ENCODE measurements at places on chromosomes 1 and 21.

DNA sequence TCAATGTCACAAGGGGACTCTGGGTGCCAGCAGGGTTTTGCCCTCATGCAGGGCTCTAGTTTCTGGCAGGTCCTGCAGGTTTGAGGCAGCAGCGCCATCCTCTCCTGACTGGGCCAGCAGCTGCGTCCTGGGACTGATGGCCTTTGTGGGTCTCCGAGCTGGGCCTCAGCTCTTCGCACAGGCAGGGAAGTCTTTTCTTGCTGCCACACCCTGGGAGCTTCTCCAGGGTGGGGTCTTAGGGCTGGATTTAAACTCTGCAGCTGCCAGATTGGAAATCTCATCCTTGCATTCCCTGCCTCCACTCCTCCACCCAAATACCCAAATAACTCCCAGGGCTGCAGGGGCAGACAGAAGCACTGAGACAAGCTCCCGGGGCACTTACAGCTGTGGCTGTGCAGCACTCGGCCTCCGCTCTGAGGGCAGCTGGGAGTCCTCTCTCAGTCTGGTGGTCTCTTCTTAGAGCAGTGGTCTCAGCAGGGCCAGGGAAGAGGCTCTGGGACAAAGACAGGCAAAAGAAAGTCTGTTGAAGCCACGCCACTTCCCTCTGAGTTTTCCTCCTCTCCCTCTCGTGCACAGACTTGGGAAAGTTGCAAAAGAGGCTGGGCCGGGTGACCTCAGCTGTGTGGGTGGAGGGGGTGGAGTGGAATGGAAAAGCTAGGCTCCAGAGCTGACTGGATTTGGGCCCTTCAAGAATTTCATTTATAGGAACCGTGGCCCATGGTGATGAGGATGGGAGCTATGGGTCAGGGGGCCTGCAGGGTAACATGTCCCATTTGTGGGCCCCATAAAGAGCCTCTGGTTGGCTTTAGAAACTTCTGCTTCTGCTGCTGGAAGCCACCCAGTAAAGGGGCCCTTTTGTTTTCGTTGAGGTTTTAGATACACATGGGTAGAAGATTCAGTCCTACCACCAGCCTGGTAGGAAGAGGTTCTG lies at the start of gene RAB7B:
Gene RAB7B (minus strand): TSS at position 525 of the 931 bp plus-strand sequence. CDS start 9,260 bp downstream, outside the sequence.
- peak; percentile 32 for DNase-seq

GRCh38 chr1:241606544-241606943 lies 33.6 kb downstream of the CHML start:
- DNase-seq: no peak

DNA sequence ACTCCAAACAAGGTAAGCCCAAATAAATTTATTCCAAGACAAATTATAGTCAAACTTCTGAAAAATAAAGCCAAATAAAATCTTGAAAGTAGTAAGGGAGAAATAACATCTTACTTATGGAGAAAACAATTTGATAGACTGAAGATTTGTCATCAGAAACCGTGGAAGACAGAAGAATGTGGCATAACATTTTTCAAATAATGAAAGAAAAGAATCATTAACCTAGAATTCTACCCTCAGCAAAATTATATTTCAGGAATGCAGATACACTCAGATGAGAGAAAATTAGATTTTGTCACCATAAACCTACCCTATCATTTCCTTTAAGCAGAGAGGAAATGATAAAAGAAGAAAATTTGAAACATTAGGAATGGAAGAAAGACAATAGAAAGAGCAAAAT lies 27.3 kb upstream of the PADI1 start:
- DNase-seq: no peak

GRCh38 chr1:172279939-172280636 lies 140.4 kb upstream of the C1orf105 start:
- DNase-seq: no peak

GRCh38 chr21:42066521-42066920 lies 4.6 kb upstream of the UMODL1 start:
- no peak for DNase-seq

GRCh38 chr1:223419561-223419960 lies 26.3 kb downstream of the CCDC185 start:
- DNase-seq: no peak

DNA sequence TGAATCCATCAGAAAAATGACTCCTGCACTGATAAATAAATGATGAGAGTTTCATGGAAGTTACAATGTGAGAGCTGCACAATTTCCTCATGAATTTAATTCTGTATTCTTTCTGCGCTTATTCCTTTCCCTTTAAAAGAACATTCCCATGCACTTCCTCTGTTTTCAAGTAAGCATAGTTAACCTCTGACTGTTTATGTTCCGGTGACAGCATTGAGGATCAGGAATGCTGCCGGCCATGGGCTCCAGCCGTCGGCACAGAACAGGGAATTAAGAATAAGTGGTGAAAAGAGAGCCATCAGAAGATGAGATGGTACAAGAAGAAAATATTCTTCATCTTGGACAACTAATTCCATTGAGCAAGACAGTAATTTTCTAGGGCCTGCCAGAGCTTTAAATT lies 65.3 kb downstream of the SUSD4 start:
- no peak for DNase-seq

GRCh38 chr1:229258031-229258756 lies 12.7 kb upstream of the RAB4A start:
- DNase-seq: peak; percentile 80
